Activated CD8-positive, alpha-beta memory T cell treated with anti-CD3 and anti-CD28 coated beads for 1 hour (primary cell): ENCODE measurements at places on chromosomes 12 and 14.
A peak's percentile ranks its signal among the peaks of the same experiment; 100 is the strongest.

GRCh38 chr12:3040663-3041544, 36.3 kb upstream of the TSPAN9 start:
- no peak for DNase-seq

GRCh38 chr12:56957229-56958052, at the start of gene RDH16:
Gene RDH16 (minus strand): TSS chr12:56957608. CDS start chr12:56957462, 146 bp downstream.
- no peak for DNase-seq

- DNase-seq, result no peak
Measured at GRCh38 chr12:120498870-120499515, 3.1 kb downstream of the DYNLL1 start.

GRCh38 chr12:122533856-122534255, 6.8 kb downstream of the KNTC1 start:
- DNase-seq, result no peak

GRCh38 chr14:90281261-90281660, 24.9 kb downstream of the PSMC1 start:
- DNase-seq, result no peak

DNA sequence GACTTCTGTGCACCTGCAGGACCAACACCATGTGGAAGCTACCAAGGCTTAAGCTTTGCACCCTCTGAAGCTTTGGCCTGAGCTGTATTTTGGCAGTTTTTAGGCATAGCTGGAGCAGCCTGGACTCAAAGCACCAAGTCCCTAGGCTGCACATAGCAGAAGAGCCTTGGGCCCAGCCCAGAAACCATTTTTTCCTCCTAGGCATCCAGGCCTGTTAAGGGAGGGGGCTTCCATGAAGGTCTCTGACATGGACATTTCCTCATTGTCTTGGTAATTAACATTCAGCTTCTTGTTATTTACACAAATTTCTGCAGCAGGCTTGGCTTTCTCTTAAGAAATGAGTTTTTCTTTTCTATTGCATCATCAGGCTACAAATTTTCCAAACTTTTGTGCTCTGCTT, 475.8 kb upstream of the FLRT2 start:
- no peak for DNase-seq

- DNase-seq, result no peak
Measured at GRCh38 chr14:89269404-89269803, 147.6 kb downstream of the FOXN3 start.

DNA sequence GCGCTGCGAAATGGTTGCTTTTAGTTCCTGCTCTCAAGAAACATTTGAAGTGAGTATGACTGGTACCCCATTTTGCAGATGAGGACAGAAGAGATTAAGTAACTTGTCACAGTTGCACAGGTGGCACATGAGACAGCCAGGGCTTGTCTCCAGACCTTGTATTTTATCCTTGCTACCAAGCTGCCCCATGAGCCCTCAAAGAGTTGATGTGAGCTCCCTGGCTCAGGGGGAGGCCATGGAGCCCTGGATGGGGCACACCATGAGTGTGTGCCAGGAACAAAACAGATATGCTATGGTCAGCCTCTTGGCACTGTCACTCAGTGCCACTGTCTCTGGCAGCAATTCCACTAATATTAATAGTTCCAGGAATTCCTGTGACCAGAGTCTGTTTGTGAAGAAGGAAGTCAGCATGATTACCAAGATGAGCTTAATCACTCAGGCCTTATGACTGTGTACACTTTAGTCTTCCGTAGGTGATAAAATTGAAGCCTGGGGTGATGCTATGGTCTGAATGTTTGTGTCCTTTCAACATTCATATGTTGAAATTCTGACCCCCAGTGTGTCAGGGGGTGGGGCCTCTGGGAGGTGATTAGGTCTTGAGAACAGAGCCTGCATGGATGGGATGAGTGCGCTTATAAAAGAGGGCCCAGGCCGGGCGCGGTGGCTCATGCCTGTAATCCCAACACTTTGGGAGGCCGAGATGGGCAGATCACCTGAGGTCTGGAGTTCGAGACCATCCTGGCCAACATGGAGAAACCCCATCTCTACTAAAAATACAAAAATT, 806.8 kb downstream of the AACS start:
- no peak for DNase-seq

GRCh38 chr12:1830981-1831963, 10.9 kb downstream of the LRTM2 start:
- DNase-seq, result no peak

DNA sequence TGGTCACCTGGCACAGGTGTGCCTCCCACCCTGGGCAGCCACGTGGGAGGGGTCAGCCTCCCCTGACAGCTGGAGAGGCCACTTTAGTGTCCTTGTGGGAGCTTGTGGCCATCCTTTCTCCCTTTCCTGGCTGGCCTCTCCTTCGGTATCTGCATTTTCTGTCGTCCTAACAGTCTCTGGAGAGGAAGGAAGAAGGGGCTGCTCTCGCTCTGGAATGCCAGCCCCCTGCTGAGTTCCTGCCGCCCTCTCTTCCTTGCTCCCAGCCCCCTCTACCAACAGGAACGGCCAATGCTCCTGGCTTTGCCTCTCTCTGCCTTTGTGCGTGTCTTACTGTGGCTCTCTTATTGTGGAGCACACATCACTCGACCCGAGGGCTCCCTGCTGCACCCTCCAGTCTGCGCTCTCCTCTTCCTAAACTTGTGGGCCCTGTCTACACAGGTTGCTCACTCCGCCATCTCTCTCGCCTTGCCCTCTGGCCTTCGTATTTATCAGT, 70.8 kb downstream of the FBXL14 start:
- DNase-seq, result no peak

DNA sequence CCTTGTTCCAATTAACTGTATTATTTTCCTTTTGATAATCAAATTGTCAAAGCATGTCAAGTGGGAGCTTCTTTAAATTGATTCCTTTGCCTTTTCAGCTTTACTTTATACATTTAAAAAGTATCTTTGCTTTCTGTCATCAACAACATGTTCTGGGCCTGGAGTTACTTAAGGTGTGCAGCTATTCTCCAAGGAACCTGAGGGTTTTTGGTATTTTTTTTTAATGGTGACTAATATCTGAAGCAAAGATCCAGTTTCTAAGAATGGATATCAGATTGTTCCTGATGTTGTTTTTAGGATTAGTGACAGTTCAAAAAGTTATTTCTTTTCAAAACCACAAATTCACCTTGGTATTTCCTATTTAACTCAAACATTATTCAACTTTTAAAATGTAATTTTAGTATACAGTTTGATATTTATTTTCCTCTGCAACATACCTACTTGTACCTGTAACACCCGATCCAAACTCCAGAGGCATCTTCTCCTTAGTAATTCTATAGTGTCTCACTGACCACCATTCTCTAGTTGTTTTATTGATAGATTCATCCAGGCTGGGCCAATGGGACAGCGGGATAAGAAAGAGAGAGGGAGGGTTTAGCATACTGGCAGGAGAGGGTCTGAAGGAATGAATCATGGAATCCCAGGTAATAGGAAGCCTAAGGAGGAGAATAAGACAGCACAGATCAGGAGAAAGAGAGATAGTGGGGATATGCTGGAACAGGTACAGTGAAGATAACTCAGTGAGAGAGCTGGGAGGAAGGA, 3.1 kb downstream of the CBLN3 start:
- no peak for DNase-seq

GRCh38 chr12:19186722-19187661, 57.5 kb downstream of the PLEKHA5 start:
- no peak for DNase-seq

GRCh38 chr12:28699029-28699428, 450.0 kb upstream of the FAR2 start:
- DNase-seq, result no peak

DNA sequence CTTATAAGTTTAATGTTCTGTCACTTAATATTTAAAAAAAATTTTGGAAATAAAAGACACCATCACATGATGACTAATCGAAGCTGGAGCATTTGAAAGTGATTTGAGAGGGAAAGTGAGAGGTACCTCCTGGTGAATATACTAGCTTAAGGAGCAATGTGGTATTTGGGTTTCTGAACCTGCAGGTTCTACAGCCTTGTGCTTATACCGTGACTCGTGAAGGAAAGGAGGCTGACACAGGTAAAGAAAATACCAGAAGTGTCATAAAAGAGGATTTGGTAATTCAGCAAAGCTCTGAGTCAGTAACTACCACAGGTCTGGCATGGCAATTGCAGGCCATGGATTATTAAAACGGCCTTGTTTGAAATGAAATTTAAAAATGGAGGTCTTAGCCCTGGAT, 151.0 kb downstream of the SLC38A4 start:
- DNase-seq, result no peak

DNA sequence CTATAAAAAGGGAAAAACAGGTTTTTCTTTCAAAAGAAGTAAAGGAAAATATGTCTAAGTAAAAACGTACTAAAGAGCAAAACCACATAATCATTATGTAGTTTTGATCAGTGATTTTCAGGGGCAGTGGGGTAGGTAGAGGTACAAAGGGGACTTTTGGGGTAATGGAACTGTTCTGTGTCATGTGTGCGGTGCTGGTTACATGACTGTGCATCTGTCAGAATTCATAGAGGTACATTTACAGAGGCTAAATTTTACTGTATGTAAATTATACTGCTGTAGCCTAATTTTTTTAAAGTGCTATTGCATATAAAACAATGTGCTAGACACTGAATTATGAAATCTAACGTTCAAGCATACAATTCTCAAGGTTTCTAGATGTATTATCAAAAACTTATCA, 2.0 kb downstream of the ESR2 start:
- DNase-seq, result no peak

DNA sequence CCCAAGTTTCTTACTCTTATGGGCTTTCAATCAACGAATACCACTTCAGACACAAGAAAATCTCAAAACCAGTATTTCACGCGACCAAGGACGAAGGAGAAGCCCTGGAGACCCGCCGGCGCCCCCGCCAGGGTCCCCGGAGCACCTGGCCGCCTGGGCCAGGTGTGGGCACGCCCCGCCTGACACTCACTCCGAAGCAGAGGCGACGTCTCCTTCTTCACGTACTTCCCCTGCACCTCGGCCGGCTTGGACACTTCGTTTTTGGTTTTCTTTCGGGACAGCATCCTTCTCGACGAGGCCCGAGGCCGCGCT, 466 bp downstream of the SAV1 start:
- peak; percentile 5 for DNase-seq

GRCh38 chr14:50773632-50774541, 57.1 kb downstream of the NIN start:
- DNase-seq, result no peak

DNA sequence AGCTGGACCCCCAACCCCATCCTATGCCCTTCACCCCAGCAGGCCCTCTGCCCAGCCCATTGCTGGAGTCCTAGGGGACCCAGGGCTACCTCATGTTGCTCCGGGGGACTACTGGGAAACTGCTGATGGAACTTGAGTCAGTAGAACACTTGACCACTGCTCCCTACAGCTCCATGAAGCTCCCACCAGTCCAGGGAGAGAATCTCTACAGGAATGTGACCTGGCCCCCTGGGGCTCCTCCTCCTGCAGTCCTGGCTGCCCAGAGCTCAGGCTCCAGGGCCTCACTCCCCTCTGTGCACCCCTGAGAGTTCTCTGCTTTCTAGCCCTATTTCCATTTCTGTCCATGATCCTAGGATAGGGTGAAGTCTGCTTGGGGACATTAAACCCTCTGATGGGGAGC, 10.8 kb upstream of the AQP2 start:
- no peak for DNase-seq

DNA sequence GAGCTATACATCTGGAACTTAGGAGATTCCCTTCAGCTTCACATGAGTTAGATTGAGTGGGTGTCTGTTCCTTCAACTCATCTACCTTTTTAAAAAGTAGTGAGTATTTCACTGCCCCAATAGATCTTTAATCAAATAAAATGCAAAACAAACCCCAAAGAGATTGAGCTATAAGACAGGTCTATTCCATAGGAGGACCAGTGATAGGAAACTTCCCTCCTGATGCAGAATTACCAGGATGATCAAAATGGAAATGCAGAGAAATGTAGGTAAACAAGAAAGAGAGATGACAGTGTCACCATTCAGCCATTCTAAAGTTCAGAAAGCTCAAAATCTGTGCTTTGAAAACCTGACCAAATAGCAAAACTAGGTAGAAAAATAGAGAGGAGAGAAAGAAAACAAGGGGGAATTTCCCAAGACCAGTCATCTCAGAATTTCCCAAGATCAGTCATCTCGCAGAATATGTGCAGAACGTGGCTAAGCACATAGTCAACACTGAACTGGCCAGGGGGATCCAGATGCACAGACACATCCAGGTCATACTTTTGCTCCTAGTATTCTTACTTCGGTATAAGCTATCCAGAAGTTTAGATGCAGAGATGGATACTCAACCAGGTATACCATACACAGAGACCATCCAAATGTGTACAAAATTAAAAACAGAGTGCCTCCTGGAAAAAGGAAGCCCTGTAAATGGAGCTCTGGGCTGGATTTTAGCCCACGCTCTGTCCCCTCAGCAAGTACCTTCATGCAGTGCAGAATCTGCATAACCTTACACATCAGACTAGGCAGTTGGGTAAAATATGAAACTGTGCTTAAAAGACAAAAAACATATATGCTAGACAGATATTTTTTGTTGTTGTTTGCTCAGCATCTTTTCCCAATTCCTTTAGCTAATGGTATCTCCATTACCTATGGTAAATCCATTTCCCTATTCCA, 27.4 kb downstream of the SLC41A2 start:
- DNase-seq, result no peak

DNA sequence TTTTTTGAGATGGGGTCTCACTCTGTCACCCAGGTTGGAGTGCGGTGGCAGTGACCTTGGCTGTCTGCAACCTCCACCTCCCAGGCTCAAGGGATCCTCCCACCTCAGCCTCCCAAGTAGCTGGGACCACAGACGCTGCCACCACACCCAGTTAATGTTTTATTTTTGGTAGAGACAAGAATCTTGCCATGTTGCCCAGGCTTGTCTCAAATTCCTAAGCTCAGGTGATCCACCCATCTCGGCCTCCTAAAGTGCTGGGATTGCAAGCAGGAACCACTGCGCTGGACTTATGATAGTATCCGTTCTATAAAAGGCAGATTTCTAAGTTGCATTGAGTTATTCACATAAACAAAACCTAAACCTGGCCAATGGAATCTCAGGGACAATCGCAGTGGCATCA, 321.1 kb upstream of the PRICKLE1 start:
- DNase-seq, result no peak

GRCh38 chr12:27180906-27181505, 63.1 kb upstream of the STK38L start:
- no peak for DNase-seq

- no peak for DNase-seq
Measured at GRCh38 chr14:60509438-60510253, 700 bp downstream of the SIX6 start.
